ENCODE measurements at places on chromosomes 5 and 9.

DNA sequence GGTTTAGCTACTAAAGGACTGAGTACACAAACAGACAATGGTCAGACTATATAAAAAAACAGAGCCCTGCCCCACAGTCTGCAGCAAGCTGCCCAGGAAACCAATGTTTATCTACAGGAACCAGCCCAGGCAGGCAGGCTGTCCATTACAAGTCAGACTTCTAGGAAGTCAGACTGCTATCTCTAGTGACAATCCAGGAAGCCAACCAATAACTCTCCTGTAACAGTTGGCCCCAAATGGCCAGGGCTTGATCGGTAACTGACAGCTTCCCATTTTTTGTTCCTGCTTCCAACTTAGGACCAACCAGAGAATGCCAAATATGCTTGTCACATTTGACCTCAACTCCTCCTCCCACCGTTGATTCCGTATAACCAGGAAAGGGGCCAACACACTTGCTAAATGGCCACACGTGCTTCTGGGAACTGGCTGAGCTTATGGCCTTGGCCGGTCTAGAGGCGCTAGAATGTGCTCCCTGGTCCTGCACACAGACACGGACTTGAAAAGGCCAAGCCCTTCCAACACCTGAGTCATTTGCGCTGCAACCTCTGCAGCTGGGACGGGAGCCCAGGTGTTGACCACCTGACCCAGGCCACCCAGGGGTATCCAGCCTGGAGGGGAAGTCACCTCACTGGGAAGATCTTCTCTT is 79.6 kb upstream of the CDK20 start:
- no peak for DNase-seq

- peak; percentile 15 for DNase-seq
Observed at GRCh38 chr9:27333241-27334052, 36.5 kb upstream of the EQTN start.

DNA sequence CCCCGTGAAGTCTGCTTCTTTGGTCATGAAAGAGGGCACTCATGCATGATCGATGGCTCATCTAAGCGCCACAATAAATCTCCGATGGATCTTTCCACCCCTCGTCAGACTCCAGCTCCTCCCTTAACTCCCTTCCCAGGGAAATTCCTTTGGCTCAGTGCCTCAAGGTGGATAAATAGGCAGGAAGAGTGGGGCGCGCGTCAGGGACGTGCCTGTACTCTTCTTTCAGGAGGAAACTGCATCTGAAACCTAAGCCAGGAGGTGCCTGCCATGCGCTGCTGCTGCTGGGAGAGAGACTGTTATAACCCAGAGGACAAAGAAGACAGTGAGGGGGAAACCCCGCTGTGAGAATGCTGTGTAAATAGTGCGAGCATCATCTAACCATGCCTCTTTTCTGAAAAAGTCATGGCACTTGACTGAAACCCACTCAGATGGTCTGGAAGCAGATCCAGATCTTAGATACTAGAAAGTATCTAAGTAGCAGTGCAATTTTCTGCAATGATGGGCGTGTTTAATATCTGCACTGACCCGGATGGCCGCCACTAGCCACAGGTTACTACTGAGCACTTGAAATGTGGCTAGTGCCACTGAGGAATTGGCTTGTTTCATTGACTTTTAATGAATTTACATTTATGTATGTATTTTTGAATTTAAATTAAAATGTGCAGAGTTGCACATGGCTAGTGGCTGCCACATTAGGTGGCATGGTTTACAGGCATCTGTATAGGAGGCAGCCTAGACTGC is 120.3 kb upstream of the BASP1 start:
- DNase-seq = no peak

- no peak for DNase-seq
Observed at GRCh38 chr5:111401906-111402305, 110.4 kb downstream of the STARD4 start.

GRCh38 chr5:126234563-126235195 is 188.5 kb upstream of the GRAMD2B start:
- no peak for DNase-seq

DNA sequence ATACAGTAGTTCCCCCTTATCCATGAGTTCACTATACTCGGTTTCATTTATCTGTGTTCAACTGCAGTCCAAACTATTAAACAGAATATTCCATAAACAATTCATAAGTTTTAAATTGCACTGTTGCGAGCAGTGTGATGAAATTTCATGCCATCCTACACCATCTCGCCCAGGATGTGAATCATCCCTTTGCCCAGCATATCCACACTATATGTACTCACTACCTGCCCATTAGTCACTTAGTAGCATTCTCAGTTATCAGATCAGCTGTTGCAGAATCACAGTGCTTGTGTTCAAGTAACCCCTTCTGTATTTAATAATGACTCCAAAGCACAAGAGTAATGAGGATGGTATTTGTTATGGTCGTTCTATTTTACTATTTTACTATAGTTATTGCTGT is 51.5 kb downstream of the SHOC1 start:
- DNase-seq = no peak

DNA sequence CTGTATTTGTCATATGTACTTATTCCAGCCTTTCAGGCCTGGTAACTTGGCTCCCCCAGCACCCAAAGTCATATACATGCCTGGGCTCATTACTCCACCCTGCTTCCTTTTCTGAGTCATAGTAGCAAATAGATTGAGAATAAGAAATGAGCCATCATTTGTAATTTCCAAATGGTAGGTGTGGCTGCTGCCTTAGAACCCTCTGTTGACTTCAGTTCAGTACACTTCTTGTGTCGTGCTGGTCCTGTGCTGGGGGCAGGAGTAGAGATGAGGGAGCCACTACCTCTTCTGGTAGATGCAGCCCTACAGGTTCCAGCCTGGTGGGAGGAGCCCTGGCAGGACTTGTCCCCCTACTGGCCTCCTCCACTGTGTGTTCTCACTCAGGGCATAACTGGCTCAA is 11.1 kb downstream of the GM2A start:
- no peak for DNase-seq

DNA sequence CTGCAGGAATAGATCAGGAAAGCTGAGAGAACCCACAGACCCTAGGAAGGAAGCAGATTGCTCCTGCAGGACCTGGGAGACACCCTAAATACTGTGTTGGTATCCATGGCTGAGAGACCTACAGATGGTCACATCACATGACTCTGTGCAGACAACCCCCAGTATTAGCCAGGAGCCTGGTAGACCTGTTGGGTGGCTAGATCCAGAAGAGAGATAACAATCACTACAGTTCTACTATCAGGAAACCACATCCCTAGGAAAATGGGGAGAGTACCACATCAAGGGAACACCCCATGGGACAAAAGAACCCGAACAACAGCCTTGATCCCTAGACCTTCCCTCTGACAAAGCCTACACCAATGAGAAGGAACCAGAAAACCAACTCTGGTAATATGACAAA is 24.2 kb upstream of the MELK start:
- no peak for DNase-seq

- no peak for DNase-seq
Observed at GRCh38 chr9:87816036-87816435, 66.6 kb upstream of the SPATA31E1 start.

DNA sequence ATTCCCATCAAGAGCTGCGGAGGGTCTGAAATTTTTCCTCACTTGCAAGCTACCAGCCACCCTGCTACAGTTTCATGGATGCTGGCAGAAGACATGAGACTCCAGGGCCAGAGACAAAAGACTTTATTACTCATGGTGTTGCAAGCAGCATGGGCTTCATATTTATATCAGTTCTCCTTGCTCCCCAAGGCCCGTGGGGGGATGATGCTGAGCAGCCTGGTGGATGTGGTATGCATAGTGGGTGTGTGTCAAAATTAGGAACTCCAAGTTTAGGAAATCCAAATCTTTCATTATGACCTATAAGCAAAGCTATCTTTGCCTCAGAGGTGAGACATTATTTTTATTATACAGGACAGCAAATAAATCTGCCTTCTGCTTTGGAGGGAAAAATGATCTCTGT is 105.7 kb upstream of the ALDH1B1 start:
- DNase-seq = no peak

GRCh38 chr5:963673-964531 is 44.7 kb upstream of the NKD2 start:
- no peak for DNase-seq

- peak; percentile 68 for DNase-seq
Observed at GRCh38 chr9:112793213-112793810, 42.8 kb downstream of the SNX30 start.

DNA sequence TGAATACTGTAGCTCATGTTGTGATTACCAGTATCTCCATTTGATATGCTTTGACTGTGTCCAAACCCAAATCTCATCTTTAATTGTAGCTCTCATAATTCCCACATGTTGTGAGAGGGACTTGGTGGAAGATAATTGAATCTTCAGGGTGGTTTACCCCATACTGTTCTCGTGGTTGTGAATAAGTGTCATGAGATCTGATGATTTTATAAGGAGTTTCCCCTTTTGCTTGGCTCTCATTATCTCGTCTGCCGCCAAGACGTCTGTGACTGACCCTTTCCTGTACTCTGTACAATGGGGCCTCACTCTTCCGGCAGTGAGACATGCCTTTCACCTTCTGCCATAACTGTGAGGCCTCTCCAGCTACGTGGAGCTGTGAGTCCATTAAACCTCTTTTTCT is 59.3 kb downstream of the TRIO start:
- no peak for DNase-seq

DNA sequence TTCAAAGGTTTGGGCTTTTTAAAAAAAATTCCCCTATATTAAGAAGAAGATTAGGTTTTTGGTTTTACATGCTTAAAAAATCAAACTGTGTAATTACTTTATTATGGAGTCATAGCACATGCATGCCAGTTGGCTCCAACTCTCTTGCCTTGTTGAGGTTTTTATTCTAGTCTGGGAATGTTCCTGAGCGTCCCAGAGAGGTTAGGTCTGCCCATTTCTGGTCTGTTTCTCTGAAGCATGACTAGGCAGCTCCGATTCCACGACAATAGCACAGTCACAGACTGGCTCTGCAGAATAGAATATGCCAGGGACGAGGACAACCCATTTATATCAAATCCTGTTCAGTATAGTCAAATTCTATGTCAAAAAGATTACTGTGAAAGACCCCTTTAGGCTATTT is 217.0 kb downstream of the PCSK5 start:
- DNase-seq = no peak

DNA sequence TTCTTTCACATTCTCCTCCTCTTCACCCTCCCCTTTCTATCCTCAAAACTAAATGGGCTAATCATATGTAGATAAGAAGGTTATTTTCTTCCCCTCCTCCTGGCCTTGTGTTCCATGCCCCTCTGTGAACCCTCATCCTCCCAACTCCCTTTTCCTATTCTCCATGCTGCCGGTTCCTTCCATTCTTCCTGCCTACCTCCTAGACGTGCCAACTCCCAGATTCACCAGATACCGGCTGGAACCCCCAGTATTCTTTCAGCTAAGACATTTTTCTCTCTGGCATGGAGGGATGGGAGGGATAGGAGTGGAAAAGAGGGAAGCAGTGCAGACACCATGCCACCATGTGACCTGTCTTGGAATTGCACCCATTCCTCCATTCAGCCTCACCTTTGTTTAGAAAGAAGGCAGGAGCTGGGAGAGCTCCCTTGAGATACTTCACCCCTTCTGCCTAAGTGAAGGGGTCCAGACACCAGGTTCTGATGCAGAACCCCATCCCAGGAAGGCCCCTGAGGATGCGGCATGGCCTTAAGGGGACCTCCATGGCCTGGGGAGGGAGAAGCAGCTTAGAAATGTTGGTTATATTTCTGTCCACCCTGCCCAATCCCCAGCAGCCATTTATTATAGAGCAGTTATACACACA is 4.8 kb downstream of the DNAJB5 start:
- no peak for DNase-seq

- DNase-seq = no peak
Observed at GRCh38 chr5:137400571-137400970, 98.6 kb downstream of the SPOCK1 start.

DNA sequence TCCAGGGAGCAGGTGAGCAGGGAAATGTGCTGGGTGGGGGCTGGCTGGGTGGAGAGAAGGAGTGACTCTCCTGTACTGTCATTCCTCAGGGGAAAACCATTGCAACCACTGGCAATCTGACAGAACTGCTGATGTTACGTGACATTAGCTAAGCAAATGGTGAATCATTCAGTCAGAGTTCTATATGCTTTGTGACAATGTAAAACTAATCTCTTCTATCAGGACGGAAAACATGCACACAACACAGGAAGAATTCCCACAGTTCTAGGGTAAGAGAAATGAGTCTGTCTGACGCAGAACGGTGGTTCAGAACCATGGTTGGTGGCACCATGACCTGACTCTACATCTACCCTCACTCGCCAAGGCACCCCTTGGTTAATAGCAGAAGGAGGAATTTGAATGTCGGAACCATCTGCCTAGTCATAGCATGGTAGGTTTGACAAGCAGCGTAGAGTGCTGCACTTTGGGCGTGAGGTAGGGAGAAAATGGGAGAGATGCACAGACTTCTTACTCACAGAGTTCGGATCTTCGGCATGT is 243.6 kb upstream of the PANK3 start:
- no peak for DNase-seq

DNA sequence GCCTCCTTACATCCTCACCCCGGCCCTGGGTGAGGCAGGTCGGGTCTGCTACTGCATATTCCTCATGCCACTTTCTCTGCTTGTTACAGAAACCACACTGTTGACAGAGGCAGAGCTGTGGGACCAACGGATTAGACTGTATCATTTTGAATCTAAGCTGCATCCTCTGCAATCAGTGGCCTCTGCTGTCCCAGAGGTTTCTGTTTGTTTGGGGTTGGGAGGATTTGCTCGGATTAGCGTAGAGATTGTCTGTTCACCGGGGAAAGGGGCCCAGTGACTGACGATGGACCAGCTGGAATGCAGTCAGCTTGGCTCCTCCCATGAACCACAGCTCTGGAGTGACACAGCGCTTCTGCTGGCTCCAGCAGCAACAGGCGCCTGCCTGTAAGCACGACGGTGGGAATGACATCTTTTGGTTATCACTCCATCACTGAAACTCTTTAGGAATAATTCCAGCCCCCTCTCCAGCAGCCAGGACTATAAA is 37.3 kb upstream of the ADRA1B start:
- DNase-seq = no peak

GRCh38 chr9:133810556-133811195 is 72.5 kb upstream of the SARDH start:
- no peak for DNase-seq

GRCh38 chr5:33049298-33049697 is 338.2 kb downstream of the NPR3 start:
- DNase-seq = no peak

GRCh38 chr5:15106530-15107283 is 235.1 kb upstream of the ANKH start:
- no peak for DNase-seq

DNA sequence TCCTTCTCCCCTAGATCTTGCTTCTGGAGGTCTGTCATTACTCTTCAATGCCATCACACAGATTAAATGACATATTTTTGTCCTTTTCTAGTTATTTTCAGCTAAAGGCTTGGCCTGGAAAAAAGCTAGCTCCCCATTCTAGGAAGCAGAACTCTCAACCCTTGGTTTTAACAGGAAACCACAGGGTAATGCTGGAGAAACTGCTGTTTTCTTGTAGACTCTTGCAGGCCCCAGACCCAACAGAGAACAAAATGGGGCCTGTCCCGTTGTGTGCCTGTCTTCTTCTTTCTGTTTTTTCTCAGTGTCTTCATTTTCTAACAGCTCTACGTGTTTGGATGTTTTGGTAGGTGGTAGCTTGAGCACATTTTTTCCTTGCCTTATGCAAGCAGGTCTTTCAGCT is 21.5 kb downstream of the DCANP1 start:
- DNase-seq = no peak

- no peak for DNase-seq
Observed at GRCh38 chr9:106953174-106953573, 90.2 kb downstream of the ZNF462 start.

- no peak for DNase-seq
Observed at GRCh38 chr5:173971681-173972345, 17.2 kb upstream of the C5orf47 start.

Data from activated T-helper 1 cell treated with anti-CD3 and anti-CD28 coated beads, Interleukin-2, amount 50 U/mL, for 16 hours (primary cell).